ENCODE measurements at places on chromosomes 6 and 20.

DNA sequence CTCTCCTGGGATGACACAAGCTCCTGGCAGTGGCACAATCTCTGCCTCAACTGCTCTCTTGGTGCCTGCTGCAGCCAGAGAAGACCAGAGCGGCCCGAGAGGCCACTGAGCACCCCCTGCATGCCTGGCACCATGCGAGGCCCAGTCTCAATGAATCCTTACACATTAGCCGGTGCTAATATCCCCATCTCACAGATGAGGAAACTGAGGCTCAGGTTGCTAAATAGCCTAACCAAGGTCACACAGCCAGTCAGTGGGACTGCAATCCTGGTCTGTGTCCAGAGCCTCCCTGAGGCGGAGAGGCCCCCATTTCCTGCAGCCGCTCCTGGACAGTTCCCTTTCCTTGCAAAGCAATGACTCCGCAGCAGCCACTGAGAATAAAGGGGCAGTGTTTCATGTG, 81.2 kb downstream of the GRM4 start:
- DNase-seq, result no peak

DNA sequence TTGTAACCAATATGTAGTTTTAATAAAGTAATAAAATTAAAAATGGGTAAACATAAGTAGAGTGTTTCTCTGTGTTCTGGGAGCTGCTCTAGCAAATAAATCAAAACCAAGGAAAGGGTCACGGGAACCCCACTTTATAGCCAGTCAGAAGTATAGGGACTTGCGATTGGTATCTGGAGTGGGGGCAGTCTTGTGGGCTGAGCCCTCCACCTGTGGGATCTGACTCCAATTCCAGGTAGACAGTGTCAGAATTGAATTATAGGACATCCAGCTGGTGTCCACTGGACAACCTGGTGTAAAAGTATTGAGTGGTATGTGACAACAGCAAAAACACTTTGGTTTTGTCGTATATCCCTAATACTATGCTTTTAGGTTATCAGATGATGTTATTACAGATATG, 14.5 kb downstream of the SOD2 start:
- DNase-seq, result no peak

DNA sequence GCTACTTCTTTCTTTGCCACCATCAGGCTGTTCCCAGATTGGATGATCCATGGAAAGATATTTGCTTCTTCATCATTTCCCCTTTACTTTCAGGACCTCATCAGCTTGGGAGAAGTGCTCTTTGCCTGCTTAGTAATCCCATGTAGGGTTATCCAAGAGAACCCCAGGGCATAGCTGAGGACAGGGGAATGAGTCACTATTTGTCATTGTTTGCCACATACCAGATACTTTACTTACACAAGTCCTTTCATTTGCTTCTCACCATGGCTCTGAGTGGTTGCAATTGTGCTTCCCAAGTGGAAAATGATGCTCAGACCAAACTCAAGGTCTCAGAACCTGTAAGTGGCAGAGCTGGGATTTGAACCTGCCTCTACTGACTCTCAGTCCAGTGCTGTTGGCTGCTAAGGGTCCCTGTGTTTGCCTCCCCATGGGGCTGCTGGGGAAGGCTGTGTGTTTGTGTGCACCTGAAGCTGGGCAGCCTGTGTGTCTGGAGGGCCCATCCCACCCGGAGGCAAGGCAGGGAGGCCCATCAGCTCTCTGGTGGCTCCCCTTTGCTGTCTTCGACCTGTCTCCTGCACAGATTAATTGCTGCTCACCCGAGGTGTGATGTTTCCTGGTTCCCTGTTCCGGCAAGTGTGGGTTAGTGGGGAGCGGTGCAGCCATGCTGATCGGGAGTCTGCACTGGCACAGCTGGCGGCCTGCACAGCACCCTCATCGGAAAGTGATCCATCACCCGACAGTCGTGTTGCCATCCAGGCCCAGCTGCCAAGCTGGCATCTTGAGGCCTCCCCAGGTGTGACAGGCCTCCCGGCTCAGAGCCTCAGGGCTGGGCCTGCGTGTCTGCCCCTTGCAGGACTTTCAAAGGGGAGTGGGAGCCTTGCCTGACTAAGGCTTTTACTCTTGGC, 228.8 kb downstream of the DHX35 start:
- DNase-seq, result peak; percentile 0

GRCh38 chr6:121480099-121480713, 44.8 kb downstream of the GJA1 start:
- no peak for DNase-seq

DNA sequence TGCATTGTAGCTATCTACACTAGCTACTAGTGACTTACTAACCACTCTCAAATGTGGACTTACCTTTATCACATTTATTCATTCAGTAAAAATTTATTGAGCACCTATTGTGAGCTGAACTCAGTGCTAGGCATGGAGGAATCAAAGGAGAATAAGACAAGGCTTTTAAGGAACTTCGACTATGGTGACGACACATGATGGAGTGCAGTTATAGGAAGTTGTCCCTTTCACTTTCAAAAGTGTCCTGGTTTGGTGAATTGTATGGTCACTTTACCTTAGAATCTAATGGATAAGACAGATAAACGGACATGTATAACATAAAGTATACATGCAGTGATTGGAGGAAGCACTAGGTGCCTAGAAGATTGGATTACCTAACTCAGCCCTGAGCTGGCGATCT, 4.3 kb downstream of the AKAP7 start:
- DNase-seq, result no peak

DNA sequence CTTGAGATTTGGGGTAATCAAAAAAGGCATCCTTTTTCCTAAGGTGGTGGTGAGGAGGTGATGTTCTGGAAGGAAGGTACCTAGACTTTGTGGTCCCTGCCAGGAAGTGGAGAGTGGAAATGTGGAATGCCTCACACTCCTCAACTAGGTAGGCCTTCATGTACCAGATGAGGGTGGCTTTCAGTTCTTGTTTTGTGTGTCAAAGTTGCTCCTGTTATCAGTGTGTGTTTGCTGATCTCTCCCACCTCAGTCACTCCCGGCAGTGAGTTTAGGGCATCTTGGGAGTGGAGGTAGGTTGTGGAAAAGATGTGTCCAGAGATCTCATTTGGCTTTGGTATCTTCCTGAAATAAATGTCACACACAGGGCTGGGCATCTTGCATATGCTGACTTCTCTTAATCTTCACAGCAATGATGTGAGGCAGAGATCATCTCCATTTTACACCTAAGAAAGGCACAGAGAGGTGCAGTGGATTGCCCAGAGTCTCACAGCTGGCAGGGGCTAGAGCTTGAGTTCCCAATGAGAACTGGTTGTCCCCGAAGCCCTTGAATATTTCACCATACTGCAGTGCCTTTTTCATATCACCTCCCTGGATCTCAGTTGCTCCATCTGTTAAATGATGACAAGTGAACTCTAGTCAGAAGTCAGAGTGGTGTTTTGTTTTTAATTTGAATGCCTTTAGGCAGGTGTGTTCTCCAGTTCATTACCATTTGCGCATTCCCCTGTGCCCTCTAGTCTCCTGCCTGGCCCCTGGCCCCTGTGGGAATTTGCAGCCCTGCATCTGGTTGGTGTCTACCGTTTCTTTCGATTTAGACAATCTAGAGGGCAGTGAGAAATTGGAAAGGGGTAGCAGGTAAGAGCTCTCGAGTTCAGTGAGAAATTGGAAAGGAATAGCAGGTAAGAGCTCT, 2.9 kb downstream of the PKIG start:
- DNase-seq, result no peak

GRCh38 chr6:44442236-44442635, 54.7 kb downstream of the CDC5L start:
- no peak for DNase-seq

DNA sequence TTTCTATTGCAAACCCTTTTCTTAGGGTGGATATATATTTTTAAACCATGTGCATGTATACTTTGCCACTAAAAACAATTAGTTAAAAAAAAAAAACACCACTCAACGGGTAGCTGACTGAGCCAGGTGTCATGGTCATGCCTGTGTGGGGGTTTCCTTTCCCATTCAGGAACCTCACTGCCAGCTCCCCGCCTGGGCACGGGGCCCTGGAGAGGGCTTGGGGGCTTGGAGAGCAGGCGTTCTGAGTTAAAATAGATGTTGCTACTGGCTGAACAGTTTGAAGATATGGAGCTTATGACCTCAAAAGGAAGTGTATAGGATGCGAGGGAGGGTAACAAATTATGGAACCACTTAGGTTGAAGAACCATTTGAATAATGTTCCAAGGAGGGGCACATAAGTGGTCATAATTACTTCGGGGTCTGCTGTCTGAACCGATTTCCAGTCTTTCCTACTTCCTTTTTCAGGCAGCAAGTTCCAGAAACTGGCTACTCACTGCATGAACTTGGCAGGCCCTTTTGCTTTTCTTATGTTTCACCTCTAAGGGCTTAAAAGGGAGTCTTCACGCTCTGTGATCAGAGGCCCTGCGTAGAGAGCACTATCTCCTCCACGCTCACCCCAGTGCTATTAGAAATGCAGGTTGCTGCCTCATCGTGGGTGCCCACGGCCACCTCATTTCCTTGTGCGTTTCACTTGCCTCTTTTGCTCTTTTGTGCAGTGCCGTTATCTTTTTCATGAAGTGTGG, 9.9 kb downstream of the STX16 start:
- no peak for DNase-seq

All from amniotic epithelial cell (primary cell).